Stimulated activated effector memory CD8-positive, alpha-beta T cell treated with anti-CD3 and anti-CD28 coated beads, Interleukin-12 subunit alpha, Interleukin-12 subunit beta, amount 100 ng/mL, for 72 hours (primary cell): ENCODE measurements at places on chromosomes 7 and 10.
A peak's percentile ranks its signal among the peaks of the same experiment; 100 is the strongest.

DNA sequence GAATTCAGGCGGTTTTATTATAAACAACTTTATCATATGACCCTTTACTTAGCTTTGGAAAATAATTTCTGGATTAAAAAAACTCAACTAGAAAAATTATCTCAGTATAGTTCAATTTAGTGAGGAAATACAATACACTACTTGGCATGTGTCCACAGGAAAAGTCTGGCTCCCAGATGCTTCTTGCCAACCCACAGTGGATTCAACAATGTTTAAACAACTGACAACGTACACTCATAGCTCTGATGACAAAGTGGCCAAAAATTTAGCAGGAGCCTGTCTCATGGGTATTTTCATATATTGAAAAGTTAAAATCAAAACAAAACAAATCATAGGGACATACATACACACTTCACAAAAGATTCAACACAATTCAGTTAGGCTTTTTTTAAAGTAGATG, 158.8 kb downstream of the SKAP2 start:
- DNase-seq: no peak

DNA sequence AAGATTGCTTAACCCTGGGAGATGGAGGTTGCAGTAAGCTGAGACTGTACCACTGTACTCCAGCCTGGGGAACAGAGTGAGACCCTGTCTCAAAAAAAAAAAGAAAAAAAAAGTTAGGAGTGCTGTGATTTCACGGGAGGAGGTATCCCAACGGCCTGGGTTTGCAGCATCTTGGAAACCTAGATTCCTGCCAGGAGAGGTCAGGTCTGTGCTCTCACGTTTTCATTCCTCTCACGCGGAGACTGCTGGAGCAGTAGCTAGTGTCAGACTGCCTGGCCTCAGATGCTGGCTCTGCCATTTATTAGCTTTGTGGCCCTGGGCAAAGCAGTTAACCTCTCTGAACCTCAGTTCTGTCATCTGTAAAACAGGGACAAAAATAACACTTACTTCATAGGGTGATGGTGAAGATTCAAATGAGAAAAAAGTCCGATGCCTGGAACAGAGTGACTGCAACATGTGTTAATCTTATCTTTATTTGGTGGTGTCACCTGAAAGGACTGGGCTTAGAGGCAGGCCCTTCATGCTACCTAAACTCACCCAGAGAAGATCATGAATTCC, 94.9 kb downstream of the GAD2 start:
- no peak for DNase-seq

- no peak for DNase-seq
Measured at GRCh38 chr7:1912593-1913465, 242.8 kb downstream of the ELFN1 start.

- no peak for DNase-seq
Measured at GRCh38 chr10:125627646-125628045, 55.3 kb downstream of the TEX36 start.

DNA sequence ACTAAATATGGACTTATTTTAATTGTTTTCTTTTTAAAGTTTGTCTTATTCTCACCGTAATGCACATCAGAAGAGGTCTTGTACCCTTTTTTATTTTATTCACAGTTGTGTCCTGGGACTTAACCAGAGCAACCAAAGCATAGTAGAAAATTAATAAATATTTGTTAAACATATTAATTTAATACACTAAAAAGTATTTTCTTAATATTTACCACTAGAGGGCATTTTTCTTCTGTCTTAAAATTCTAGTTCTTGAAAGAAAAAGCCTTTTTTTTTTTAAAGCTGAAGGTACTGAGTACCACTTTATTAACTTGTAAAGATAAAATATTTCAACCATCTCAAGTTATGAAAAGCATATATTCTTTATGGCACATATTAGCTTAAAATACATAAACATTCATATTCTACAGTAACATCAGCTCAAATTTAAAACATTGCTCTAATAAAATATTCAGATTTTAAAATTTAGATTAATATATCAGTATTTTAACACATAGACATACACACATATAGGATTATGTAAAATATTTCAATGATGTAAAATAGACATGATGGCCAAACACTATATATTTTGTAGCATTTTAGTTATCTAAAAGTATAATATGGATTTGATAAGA, 260.4 kb downstream of the SEMA3A start:
- no peak for DNase-seq

DNA sequence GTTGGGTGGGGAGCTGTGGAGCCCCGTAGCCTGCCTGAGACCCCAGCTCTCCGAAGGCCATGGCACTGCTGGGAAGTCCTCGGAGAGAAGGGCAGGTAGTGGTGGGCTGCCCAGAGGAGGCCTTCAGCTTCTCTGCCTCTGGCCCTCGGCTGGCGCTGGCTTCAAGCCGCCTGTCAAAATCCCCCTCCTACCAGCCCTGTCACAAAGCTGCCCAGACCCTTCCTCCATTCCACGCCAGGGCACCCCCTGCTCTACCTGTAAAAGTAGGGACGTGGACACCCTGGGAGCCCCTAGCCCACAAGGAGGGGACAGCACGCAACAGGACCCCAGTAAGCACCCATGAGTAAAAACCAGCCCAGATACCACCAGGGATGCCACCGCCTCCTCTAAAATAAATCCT, 31.6 kb downstream of the MAD1L1 start:
- no peak for DNase-seq

GRCh38 chr7:151665368-151665767, 145.7 kb upstream of the RHEB start:
- no peak for DNase-seq

GRCh38 chr7:7808626-7809025, 90.2 kb upstream of the RPA3 start:
- no peak for DNase-seq

DNA sequence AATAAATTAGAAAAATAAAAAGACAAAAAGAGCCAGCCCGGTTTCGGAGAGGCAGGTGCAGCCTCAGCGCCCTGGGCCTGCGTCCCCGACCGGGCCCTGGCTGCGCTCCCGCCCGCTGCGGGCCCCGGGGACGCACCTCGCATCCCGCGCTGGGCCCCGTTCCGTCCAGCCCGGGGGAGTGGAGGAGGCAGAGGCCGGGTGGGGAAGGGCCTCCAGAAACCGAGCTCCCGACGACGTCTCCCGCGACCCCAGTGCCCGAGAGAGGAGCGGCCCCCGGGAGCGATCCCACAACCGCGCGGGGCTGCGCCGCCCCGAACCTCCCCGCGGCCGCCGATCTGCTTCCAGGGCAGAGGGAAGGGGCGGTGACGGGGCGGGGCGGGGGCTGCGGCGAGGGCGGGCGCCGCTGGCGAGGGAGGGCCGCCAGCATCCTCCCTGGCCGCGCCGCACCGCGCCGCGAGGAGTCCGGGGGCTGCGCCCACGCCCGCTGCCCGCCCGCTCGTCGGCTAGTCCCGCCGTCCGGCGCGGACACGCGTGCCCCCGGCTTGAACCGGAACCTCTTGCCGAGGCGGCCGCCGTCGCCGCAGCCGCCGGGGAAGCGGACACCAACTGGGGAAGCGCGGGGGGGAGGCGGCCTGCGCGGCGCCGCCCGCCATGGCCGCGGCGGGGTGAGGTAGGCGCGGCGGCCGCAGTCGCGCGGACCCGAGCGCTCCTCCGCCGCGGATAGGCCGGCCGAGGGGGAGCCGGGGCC, at the start of gene CCNY:
Gene CCNY (plus strand): TSS at position 426 of the 748 bp plus-strand sequence. CDS start 545 bp downstream, outside the sequence.
- DNase-seq: peak; percentile 57

DNA sequence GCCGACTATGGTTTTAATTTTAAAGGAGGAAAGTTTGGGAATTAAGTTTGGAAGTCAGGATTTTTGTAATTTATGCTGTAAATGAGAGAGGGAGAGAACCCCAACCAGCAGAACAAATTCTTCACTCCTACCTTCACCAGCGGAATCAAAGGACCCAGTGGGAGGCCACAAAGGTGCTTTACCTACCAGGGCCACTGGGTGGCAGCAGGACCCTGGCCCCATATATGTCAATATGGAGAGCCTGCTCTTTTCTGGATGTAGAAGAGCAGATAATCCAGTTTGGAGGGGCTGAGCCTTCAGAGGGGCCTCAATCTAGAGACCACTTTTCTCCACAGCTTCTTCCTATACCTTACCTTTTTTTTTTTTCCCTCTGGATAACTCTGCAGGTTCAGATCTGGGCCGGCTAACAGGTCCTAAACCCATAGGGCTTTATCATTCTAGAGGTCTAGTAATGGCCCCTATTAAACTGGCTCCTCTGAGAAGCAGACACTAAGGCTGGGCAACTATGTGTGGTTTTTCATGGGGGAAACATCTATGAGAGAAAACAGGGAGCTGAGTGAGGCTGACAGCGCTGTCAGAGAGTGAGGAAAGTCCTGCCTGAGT, 8.5 kb upstream of the SCD start:
- peak; percentile 72 for DNase-seq

DNA sequence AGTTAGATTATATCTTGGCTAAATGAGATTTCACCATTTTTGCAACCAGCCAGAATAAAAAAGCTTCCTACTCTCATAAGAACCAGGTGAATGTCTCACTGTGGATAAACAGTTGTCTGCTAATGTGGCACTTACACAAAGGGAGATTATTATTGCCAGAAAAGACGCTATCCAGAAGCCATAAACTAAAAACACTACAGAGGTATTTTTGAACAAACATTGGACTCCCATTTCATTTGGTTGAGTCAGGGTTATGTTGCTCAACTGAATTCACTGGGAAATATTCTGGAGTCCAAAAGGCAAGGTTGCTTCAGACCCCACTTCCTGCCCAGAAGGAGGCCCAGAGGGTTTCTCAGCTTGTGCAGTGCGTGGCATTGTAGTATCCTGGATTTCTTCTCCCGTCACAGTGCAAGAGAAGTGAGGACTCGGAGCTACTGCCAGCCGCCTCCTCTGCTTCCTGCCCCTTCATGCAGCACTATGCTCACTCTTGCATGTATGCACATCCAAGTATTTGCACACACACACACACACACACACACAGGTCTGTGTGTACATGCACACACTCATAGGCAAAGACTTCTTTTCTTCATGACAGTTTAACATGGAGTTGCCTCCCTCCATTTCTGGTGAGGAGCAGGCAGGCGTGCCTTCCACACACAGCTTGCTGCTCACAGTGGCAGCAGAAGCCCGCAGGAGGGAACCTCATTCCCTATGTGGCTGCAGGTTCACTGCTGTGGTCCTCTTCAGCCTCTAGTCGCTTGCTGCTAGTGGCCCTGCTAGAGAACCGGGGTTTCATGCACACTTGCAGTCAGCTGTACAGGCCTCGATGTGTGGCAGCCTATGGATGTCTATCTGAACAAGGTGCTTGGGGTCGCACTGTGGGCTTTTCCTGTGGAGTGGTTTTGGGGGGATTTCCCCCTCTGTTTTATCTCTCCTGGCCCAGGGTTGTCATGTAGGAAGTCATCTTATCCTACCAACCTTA, 10.1 kb downstream of the DENND10 start:
- no peak for DNase-seq

DNA sequence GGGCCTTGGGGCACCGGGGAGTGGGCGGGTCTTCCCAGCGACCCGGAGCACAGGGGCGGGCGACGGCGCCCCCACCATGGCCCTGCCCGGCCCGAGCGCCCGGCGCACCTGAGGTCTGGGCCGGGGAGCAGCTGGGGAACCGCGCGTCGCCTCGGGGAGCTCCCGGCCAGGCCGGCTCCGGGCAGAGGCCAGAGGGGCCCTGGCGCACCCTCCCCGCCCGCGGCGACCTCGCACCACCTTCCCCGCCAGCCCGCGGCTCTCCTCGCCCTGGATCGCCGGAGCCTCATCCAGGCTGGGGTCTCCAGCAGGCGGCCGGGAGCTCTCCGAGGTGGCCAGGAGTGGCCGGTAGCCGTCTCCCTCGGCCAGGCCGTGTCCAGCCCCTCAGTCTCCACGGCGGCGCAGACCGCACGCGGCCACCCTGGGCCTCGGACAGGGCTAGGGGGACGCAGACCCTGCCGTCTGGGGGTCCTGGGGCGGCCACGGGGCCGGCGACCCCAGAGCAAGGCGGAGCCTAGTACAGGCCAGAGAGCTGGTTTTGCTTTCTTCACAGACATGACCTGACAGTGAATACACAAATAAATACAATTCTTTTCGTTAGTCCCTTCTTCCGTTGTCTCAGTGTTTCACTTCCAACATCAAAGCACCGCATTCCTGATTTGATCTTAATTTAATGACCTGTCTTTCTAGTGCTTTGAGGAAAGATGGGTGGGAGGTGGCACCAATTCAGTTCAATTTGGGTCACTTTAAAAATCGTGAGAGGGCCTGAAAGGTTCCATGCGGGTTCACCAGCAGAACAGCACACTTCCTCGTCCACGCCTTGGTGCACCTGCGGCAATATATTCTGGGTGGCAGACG, 356.9 kb downstream of the DNAJB6 start:
- DNase-seq: no peak

- no peak for DNase-seq
Measured at GRCh38 chr10:101575580-101576210, 12.4 kb downstream of the POLL start.

DNA sequence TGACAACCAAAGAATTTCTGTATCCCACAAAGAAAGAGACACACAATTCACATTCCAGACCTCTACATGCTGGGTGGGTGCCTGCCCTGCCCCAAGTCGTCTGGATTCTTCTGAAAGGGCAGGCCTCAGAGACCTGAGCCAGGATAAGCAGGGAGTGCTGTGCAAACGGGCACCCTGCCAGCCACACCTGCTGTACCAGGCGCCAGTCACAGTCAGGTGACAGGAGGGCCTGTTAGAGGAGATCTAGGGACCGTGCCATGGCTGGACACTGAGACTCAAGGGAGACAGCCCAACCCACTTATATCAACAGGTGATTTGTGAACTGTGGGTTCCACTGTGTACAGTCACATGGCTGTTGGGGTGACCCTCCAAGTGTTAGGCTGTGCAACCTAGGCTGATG, 103.1 kb upstream of the AFAP1L2 start:
- DNase-seq: no peak

DNA sequence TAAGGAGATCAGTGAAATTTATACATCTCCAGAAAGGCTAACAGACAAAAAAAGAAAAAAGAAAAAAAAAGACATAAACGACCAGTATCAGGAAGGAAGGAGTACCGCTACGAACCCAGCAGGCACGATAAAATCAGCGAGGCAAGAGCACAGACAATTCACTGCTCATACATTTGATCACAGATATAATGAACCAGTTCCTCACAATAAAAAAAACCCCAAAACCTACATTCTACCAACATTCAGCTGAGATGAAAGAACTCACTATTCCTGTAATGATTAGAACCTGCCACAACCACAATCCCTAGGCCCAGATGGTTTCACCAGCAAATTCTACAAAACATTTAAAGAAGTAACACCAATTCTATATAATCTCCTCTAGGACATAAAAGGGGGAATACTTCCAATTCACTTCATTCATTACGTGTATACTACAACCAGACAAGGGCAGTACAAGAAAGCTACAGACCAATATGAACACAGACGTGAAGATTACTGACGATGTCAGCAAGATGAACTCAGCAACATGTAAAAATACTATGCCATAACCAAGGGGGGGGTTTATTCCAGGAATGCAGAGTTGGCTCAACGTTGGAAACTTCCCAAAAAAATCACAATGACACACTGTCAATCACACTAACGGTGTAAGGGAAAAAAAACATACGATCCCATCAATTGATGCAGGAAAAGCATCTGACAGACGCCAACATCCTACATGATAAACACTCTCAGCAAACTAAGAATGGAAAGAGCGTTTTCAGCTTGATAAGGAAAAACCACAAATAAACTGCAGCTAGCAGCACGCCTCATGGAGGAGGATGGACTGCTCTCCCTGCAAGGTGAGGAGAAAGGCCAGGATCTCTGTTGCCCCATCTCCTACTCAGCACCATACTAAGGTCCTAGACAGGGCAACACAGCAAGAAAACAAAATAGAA, 256.2 kb downstream of the ELFN1 start:
- DNase-seq: no peak
